Activated gamma-delta T cell treated with Interleukin-2 at 50 U/mL for 16 hours (primary cell): ENCODE measurements at places on chromosomes 4 and X.

DNA sequence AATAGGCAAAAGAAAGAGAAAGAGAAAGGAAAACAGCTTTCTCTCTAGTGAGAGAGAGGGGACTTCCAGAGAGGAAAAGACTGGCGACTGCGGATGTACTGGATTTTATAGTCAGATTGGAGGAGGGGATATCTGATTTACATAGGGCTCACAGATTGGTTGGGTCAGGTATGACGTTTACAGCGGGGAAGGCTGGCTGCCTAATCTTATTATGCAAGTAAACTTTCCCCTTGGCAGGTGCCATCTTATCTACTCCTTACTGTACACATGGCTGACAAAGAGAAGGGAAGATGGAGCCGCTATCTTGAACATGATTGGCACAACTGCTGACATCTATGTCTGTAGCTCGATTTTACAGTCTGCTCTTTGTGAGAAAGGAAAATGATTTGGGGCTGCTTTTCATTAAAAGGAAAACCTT lies 25.4 kb downstream of the RBPJ start:
- no peak for DNase-seq

- no peak for DNase-seq
These were observed 191.0 kb downstream of the NSUN7 start for GRCh38 chr4:40940756-40941155.

GRCh38 chr4:167775375-167775774 lies 317.0 kb upstream of the ANXA10 start:
- no peak for DNase-seq

- DNase-seq = no peak
These were observed 8.5 kb downstream of the PITX2 start for GRCh38 chr4:110614173-110614963.

GRCh38 chr4:68683034-68683433 lies 12.6 kb upstream of the UGT2B15 start:
- DNase-seq = no peak

DNA sequence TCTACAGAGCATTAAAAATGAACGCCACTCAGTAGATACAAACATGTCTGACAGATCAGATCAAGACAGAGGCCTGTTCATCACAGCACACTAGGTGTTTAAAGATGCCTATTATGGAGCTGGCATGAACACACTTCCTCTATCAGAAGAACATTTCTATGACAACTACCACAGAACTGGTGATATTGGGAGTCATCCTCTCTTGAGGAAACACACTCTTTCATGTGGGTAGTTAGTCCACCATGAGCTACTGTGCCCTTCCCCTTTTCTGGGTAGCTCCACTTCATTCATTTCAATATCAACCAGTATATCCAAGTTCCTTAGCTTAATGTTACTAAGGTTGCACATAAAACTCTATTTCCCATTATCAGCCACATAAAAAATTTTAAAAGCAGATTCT lies 46.7 kb downstream of the MAOB start:
- DNase-seq = no peak

- DNase-seq = peak; percentile 32
These were observed at the start of the genes DHRSX and ZBED1 for GRCh38 chrX:2500803-2501558. Gene DHRSX (minus strand): TSS chrX:2500976. CDS start chrX:2500925, 51 bp downstream. Gene ZBED1 (minus strand): TSS chrX:2500976. CDS start chrX:2490719, 10,257 bp downstream.

DNA sequence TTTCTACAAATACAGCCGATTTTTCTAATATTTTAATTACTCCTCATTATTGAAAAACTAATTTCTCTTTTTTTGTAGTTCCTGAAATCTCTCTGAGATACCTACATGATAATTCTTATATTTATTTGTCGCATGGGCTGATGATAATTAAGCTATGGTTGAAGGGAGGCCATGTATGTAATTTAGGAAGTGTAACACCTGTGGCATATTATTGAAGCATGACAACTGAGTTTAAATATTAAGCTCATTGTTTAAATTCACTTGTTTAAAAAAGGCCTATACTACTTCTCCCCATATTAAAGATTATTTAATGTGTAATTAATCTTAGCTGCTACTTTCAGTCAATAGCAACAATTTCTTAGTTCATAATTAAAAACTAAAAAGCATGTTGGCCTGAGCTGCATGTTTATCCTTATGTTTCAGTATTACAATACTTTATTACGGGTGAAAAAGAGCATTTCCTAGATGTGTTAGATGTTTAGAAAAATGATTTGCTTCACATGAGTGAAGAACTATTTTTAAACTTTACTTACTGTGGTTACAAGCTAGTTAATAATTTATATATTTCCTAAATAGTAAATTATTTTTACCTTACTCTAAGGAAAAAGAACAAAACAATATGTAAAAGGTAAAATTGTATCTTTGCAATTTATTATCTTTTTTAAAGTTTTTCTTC lies 122.4 kb downstream of the RAP1GDS1 start:
- no peak for DNase-seq

DNA sequence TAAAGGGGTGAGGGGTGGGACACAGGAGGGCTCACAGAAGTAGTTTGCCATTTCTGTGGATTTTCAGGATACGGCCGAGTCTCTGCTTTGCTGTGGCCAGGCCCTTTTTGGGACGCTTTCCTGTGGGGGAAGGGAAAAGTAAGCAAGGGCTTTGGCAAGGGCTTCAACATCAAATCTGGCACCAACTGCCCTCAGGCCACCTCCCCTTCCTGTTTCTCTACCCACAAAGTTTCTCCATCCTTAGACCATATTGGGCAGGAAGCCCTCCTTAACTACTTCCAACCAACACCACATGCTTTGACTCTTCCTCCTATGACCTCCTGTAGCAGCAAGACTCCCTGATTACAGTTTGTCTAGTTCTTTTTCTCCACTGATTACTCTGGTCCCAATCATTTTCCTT lies 105.1 kb downstream of the PHF8 start:
- DNase-seq = no peak

- no peak for DNase-seq
These were observed 12.7 kb downstream of the MSANTD1 start for GRCh38 chr4:3261411-3262207.

- DNase-seq = no peak
These were observed 228.1 kb upstream of the ANXA3 start for GRCh38 chr4:78323439-78323838.

DNA sequence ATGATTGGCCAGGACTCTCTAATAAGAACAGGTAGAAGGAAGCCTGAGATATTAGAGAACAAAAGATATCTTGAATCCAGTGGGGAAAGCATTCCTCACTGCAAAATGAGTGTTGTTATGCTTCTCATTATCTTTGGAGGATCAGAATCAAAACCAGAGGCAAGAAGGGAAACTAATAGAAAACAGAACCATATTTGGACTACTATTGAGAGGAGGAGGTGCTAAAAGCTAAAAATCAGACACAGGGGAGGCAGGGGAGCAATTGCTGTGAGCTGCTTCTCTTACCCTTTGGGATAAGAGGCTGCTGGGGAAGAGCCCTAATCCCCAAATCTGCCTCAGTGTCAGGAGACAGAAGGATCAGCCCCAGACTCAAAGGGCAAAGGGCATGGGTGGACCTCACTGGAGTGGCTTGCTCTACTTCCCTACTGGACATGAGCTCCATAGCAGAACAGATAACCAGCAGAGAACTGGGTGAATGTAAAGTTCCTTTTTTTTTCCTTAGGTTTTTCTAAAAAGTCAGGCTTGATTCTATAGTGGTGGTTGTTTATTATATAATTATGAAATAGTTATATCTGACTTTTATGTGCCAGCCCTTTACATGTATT lies 60.1 kb downstream of the SEPTIN11 start:
- DNase-seq = no peak

DNA sequence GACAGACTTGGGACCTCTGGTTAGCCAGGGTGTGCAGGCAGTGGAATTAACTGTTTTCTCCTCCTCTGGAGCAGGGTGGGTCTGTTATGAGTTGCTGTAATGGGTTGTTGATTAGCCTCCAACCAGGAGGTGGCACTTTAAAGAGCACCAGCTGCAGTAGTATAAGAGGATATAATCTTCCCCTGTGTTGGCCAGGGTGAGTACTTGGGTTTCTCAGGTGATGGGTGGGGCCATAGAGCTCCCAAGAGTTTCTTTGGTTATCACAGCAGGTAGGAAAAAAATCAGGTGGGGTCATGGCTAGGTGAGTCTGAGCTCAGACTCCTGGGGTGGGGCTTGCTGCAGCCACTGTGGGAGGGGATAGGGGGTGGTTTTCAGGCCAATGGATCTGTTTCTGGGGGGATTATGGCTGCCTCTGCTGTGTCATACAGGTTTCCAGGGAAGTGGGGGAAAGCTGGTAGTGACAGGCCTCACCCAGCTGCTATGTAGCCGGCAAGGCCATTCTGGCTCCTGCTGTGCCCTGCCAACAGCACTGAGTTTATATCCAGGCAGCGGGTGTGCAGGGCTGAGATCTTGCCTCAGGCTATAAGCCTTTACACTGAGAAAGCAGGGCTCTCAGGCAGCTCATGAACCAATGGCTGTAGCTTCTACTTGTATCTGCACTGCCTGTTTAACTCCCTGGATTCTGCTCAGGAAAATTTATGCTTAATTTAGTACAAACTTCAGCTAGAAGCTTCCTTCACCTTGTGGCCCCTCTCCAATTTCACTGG lies 70.1 kb downstream of the CCNG2 start:
- DNase-seq = no peak

DNA sequence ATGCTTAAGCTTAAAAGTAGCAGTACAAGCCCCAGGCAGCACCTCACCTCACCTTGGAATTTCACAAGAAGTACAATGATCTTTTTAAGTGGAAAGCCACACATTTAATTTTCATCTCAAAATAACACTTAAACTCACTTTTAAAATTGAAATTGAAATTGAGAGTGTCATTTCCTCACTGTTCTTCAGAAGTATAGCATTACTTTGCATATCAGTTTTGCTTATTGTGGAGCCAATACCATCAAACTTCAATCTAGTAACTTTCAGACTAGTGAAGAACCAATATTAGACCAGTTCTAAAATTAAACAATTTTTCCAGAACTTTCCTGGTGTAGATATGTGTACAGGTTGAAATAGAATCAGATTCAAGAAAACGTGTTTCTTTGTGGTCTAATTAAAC lies 242.4 kb downstream of the NDST4 start:
- DNase-seq = no peak

- DNase-seq = no peak
These were observed 162.2 kb upstream of the NDST4 start for GRCh38 chr4:115275615-115276014.

DNA sequence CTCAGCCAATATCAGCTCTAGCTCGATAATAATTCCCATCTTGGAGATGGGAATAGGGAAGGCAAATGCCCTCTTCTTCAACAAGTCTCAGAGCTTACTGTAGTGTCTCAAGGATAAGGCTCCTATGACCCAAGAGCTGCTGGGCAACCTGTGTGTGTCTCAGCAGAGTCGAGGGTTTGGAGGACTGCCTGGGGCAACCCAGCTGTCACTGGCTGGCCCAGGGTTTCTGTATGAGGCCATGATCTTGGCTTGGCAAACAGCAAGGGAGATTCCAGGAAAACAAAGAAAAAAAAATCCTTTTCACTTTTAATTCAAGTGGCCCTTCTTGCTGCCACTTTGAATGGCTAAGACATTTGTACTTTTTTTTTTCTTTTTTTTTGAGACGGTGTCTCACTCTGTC lies 34.4 kb downstream of the TMSB4X start:
- DNase-seq = no peak

DNA sequence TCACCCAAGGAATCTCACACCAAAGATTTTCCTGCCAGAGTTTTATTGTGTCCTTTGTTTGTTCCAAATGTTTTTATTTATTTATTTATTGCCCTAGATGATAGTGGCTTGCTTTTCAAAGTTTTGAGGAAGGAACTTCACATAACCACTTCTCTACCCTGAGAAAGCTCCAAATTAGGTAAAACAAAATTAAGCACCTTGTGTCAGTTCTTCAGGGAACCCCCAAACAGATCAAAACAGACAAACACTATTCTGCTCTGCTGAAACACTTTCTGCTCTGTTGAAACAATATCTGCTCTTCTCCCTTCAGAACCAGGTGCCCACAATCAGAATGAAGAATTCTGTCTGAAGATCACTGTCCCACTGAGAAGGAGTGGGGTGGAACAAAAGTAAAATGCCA lies 16.5 kb upstream of the CYBB start:
- no peak for DNase-seq

- DNase-seq = no peak
These were observed 50.9 kb downstream of the RNF212 start for GRCh38 chr4:1062419-1062818.

- no peak for DNase-seq
These were observed 124.6 kb downstream of the ANOS1 start for GRCh38 chrX:8607326-8607725.

DNA sequence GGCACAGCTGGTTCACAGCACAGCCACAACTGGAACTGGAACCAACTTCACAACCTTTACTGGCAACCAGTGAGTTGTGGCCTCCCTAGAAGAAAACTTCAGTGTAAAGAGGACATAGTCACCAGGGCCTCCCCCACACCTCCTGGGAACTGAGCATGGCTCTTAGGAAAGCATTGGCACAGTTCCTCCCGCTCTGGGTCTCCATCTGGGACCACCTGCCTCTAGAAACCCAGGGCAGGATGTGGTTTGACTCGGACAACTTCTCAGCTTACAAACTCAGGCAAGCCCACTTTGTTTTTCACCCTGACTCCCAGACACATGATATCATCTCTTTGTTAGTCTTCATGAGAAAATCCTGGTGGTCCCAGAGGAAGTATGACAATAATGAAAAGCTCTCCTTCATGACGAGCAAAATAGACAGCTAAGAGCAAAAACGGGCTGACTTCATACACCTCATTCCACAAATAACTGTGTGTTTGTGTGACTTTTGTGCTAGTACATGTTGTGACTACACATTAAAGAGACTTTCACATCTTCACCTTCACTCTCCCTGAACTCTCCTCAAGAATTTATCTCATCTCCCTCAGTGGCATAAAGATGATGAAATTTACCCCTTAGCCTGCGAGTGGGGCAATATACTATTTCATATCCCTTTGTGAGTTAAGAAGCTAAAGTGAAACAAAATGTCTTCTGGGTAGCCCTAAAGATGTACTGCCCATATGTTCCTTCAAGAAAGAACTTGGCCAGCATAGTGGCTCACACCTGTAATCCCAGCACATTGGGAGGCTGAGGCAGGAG lies 75.4 kb downstream of the SH3KBP1 start:
- DNase-seq = no peak

GRCh38 chr4:24053934-24054333 lies 164.1 kb upstream of the PPARGC1A start:
- DNase-seq = no peak

DNA sequence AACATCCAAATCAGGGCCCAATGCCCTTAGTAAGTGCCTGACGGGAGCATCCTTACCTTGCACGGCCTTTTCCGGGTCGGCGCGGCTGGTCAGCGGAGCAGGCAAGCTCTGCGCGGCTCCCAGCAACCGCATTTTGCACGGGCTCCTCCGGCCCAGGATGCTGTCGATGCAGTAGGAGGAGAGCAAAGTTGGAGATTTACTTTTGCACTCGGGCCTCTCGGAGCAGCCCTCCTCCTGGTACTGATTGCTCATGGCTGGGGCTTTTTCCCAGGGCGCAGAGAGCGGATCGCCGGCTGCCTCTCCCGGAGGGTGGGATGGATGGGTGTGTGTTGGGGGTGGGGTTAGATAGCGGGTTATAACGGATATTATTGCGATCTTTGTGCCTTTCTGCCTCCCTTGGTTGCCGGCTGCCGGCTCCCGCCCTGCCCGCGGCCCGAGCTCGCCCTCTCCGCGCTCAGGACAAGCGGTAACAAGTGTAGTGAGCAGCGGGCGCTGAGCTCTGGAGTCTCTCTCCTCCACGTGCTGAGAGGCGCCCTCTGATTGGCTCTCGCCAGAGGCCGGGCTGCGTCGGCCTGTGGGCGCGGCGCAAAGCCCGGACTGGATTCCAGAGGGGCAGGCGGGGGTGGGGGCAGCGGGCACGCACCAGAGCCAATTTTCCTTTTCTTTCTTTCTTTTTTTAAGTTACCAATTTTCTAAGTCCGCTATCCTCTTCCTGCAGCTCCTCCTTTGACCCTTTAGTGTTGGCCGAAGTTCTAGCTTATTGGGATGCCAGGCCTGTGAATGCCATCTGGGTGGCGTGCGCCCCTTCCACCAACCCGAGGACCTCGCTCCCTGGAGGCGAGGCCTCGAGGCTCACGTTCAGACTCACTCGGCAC lies at the start of gene ARX:
TSS of gene ARX (minus strand) at position 480 of the 875 bp plus-strand sequence. CDS start at position 252, 228 bp downstream.
- DNase-seq = no peak
